ENCODE measurements at places on chromosomes 5 and 9.

DNA sequence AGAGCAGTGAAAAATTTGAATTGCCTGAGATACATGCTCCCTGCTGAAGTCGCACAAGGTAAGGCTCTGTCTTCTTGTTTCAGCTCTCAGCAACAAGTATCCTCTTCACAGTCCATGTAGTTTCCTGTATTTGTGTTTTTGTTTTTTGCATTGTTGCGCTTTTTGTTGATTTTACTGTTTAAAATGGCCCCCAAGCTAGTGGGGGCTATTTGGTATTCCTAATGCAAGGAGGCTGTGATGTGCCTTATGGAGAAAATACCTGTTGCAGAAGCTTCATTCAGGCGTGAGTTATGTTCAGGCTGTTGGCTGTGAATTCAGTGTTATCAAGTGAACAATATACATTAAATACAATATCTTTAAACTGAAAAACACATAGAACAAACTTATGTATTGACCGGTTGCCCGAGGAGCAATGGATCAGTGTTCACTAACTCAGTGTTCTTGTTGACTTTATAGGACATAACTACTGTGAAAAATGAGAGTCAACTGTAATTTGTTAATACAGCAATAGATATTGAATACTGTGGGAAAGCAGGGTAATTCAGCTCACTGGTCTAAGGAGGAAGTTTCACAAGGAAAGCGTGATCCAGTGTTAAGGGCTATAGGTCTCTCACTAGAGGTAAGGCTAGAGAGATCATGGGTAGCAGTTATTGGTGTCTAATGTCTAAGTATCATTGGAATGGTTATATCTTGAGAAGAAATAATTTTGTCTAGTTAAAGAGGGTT is 150.5 kb downstream of the GCNT1 start:
- DNase-seq: no peak

GRCh38 chr9:93037476-93037971 is 21.0 kb upstream of the SUSD3 start:
- no peak for DNase-seq

DNA sequence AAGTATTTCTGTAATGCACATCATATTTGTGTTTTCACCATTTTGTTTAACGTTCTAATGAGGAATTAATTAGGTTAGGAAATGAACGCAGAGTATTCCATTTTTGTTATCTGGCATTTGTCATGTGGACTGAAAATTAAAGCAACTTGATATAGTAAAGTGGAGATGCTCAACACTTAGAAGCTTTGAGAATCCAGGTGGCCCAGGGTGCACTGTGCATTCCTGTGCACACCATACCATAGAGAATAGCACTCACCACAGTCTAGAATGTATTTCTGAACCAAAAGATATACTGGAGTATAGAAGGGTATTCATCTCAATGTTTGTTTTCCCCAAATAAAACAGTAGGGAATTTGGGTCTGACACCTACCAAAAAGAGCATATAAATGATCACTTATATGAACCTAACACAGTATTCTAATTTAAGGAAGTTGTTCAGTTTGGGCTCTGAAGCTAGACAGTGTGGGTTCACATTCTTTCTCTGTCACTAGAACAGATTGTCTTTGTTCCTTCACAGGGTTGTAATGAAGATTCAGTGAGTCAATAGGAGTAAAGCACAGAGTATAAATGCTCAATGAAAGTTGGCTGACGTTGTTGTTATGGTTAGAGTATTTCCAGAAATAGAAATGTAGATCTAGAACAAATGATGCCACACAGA is 125.6 kb upstream of the DMRT1 start:
- DNase-seq: no peak

DNA sequence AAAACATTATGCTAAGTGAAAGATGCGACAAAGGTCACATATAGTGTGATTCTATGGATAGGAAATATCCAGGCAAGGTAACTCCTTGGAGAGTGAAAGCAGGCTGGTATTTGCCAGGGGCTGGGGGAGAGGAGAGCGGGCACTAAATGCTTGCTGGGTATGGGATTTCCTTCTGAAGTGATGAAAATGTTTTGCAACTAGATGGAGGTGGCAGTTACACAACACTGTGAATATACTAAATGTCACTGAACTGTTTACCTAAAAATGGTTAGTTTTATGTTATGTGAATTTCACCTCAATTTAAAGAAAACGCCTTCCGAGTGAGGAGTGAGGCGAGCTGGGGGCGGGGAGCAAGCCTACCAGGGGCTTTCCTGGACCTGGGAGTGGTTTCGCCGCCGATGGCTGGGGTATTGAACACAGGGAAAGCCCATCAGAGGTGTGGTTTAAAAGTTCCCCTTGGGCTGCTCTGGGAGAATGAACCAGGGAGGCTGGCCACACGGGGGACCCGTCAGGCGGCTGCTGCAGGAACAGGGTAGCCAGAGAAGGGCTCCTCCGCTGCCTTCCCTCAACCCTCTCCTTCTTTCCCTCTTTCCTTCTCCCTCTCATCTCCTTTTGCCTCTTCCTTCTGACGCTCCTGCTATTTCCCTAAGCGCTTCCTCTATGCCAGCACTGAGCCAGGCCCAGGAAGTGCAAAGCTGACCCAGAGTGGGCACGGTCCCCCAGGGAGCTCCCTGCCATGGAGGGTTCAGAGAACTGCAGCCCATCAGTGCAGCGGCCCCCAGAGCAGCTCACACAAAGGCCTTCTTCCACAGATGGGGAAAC is 4.9 kb downstream of the AKNA start:
- DNase-seq: peak; percentile 60

DNA sequence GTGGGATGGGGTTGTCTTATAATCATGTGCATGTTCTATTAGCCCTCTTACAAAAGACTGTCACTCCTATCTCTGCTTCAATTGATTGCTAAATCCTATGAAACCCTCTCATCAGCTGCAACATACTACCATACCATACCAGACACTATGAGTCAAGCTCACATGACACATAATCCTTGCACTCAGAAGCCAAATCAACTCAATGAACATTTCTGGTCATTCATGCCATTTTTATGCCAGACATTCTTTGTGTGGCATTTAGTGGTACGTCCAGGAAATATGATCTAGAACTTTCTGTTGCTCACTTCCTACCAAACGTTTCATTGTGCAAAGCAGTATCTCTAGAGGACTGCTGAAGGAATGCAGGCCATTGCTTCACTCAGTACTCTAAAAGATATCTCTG is 159.2 kb upstream of the GNA14 start:
- DNase-seq: no peak

GRCh38 chr9:126319671-126320070 is 7.0 kb upstream of the MVB12B start:
- no peak for DNase-seq

- DNase-seq: no peak
Measured at GRCh38 chr9:88816141-88816540, 175.1 kb upstream of the S1PR3 start.

- no peak for DNase-seq
Measured at GRCh38 chr5:169029661-169030274, 271.2 kb downstream of the SLIT3 start.

DNA sequence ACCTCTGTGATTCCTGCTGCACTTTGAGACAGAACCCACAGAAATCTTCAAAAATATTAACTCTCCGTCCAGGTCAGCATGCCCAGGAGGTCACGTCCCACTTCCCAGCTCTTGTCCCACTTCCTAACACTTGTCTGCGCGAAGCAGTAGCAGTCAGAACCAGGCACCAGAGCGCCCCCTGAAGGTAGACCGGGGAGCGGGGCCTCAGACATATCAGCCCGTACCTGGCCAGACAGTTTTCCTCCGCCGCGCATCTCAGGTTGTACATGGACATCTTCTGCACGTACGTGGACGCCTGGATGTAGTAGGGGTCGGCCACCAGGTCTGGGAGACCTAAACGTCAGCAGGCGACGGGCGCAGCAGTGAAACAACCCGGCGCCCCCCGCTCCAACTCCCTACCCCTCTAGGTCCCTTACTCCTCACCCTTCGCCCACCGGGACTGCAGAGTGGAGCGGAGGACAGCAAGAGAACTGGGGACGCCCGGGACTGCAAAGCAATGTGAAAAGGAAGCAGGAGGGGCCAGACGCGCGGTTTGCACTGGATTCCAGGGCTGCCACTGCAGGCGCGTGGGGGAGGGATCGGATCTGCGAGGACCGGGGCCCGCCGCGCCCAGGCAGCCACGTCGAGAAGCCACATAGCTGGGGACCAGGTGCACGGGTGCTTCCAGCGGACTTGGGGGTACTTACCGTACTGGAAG is 1.2 kb downstream of the LOX start:
- peak; percentile 85 for DNase-seq

- no peak for DNase-seq
Measured at GRCh38 chr9:35660966-35661415, 2.9 kb downstream of the CCDC107 start.

DNA sequence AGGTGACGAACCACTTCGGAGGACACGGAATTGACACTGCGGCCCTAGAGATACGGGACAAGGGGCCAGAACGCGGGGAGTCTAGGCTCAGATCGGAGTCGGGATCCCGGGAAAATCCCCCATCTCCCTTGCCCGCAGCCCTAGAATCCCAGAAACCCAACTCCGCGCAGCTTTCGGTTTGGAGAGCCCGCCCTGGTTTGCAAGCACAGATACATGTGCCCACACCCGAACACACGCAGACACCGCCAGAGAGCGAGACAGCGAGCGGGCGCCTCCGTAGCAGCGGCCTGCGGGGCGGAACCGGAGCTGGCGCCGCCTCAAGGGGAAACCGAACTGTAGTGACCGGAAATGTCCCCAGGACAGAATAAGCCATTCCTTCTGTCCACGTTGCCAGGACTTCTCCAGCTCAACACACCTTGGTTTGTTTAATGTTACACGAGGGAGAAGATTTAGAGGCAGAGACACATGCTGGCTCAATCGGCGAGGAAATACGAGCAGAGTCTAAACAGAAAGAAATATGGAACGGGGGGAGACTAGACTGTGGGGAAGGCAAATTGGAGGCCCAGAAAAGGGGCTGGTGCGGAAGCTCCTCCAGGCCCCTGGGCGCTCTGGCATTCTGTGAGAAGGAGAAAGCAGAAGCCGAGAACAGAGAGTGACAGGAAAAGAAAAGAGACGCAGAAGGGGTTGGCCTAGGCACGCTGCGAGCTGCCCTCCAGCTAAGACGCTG is 2.9 kb upstream of the PAX5 start:
- peak; percentile 61 for DNase-seq
